ENCODE measurements at places on chromosomes 7 and 10.

- no peak for DNase-seq
Measured at GRCh38 chr10:43292755-43293676, 26.2 kb upstream of the RASGEF1A start.

DNA sequence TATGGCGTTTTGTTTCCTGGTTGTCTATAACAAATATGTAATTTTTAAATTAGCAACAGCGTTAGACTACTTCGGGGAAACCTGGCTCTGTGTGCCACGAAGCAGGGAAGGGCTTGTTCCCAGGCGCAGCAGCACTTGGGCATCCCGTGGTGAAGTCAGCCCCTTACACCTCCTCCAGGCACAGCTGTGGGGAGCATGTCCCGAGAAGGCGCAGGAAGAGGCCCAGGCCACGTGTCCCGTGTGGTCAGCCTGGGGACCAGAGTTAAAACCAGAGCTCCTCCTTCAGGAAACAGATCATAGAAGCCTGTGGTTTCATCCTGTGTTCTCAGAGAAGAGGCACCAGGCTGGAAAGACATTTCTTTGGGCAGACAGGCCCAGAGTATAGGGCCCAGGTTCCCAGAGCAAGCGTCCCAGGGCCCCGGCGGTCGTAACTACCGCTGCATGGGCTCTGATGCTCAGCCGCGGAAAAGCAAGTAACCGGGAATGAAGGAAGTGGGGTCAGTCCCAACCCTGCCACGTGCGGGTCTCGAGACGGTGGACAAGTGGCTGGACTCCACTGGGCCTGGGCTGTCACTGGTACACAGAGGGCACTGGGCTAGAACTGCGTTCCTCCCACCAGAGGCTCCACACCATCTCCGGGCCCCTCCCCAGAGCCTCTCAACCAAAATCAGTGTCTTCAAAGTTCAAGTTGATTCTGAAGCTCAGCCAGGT lies 7.1 kb downstream of the NUDT1 start:
- DNase-seq = peak; percentile 91

DNA sequence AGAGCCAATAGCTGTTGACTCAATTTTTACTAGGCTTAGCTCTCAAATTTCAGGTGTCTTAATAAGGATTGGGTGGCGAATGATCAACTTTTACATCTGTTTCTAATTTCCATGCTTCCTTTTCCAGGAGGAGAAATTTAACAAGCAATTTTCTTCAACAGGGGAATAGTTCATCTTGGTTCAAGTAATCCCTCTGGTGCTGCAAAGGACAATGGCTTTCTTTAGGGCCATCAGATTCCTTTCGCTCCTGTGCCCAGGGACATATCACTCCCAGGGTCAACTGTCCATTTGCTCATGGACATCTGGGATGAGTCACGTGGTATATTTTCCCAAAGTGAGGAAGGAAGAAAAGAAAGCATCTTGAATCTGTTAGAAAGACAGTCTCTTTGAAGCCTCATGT lies 313.3 kb downstream of the FRMD4A start:
- no peak for DNase-seq

- DNase-seq = no peak
Measured at GRCh38 chr7:140084972-140085371, 22.2 kb upstream of the PARP12 start.

DNA sequence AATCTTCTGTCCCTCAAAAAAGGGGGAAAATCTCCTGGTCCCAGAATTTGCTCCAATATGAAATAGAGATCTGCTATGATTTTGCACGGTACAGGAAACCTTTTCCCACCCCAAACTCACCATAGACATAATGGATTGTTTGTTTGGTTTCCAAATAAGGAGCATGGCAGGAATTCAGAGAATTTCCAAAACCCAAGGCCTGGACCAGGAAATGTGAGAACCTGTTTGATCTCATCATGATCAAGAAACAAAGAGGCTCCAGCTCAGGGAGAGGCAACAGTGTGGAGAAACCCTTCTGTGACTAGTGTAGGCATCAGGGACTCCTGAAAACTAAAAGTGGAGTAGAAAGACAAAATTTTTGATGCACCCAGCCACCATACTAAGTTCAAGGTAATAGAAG lies 1548.1 kb upstream of the LRRTM3 start:
- no peak for DNase-seq

GRCh38 chr7:44880317-44881018 lies 4.9 kb downstream of the PURB start:
- DNase-seq = no peak

GRCh38 chr7:159175792-159176191 lies 31.1 kb upstream of the VIPR2 start:
- DNase-seq = no peak

DNA sequence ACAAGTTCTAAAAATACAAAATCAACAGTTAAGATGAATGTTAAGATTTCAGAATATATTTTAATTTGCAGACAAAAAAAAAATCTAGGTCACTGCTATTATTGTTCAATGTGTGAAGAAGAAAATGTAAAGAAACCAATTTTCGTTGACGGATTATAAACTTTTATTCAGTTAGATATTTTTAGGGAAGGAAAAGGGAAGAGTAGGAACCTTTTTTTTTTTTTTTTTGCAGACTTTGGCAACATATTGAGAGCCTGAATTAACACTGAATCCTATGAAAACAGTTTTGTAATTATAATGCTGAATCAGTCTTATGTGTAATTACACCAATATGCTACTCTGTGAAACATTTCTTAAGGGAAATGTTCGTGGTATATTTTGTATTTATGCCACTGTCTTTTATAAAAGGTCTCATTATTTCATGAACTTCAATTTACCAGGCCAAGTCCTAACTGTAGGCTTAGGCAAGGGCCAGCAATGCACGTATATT lies 106.3 kb downstream of the ST8SIA6 start:
- no peak for DNase-seq

DNA sequence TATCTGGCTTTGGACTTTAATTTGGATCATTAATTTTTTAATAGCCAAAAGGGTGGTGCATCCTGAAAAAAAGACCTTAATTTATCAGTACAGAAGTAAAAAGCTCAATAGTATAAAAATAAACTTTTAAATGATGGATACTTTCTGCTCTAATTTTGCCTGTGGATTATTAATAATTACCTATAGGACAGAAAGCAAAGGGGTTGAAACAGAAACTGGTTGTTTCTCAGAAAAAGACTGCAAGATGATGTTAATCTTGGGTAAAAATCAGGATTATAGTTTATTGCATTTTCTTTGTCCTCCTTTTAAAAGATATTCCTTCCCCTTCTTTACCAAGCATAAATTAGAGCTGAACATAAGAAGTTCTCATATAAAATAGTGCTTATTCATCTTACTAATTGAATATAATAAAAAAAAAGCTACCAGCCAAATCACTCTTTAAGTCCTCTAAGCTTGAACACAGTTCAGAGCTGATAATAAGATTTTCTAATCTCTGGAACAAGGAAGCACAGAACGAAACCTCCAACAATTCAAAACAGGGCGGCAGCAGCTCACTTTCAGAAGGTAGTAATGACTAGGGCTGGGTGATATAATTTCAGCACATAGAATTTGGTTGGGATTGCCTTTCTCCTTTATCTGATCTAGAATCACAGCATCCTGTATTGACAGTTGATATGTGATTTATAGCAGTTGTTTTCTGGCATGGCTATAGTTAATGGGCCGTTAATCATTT lies 8.1 kb upstream of the GPR85 start:
- no peak for DNase-seq

DNA sequence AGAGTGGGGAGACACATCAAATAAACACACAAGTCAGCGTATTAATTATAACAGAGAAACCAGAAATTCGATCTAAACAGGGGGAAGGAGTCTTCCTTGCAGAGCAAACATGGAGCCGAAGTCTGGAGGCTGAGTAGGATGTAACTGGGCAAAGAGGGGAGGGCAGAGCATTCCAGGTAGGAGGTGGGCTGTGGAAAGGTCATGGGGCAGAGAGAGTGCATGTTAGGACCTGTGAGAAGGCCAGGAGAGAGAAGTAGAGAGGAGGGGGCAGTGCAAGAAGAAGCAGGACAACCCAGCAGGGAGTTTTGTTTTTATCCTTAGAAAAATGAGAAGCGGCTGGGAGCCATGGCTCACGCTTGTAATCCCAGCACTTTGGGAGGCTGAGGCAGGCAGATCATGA lies 130.8 kb upstream of the GPR26 start:
- no peak for DNase-seq

DNA sequence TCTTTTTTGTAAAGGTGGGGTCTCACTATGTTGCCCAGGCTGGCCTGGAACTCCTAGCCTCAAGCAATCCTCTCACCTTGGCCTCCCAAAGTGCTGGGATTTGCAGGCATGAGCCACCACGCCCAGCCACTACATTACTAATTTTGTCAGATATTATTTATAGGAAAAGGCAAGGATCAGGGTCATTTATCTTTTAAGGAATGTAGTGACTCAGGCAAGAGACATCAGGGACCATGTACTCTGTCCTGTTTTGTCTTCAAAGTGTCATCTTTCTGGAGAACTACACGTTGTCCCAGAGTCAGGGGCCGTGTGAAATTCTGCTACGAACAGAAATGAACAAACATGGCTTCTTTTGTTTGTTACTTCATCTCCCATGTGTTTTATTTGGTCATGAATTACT lies 105.3 kb downstream of the NPTX2 start:
- DNase-seq = no peak

- DNase-seq = peak; percentile 16
Measured at GRCh38 chr7:83271212-83272099, 108.8 kb upstream of the PCLO start.

Data from stromal cell of bone marrow (primary cell).